Stimulated activated CD4-positive, alpha-beta T cell treated with anti-CD3 and anti-CD28 coated beads, Interleukin-12 subunit alpha, Interleukin-12 subunit beta, amount 100 ng/mL, for 24 hours (primary cell): ENCODE measurements at places on chromosomes 2 and 18.

DNA sequence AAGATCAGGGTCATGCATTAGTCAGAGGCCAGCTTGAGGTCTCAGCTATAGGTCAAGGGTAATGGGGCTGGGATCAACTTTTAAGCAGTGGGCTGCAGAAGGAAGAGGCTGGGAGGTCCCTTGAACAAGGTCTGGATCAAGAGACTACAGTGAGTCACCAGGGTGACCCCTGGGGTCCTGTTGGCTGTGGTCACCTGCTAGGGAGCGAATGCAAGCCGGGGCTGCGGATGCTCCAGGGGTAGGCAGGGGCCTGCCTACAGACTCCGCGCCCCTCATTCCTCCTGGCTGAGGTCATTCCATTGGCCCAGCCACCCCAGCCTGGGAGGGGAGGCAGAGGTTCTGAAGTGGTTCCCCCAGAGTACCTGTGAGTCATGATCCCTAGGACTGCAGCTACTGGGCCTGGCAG is 110.4 kb downstream of the CYP26B1 start:
- DNase-seq: no peak

GRCh38 chr2:9710311-9710710 is 79.5 kb upstream of the YWHAQ start:
- no peak for DNase-seq

DNA sequence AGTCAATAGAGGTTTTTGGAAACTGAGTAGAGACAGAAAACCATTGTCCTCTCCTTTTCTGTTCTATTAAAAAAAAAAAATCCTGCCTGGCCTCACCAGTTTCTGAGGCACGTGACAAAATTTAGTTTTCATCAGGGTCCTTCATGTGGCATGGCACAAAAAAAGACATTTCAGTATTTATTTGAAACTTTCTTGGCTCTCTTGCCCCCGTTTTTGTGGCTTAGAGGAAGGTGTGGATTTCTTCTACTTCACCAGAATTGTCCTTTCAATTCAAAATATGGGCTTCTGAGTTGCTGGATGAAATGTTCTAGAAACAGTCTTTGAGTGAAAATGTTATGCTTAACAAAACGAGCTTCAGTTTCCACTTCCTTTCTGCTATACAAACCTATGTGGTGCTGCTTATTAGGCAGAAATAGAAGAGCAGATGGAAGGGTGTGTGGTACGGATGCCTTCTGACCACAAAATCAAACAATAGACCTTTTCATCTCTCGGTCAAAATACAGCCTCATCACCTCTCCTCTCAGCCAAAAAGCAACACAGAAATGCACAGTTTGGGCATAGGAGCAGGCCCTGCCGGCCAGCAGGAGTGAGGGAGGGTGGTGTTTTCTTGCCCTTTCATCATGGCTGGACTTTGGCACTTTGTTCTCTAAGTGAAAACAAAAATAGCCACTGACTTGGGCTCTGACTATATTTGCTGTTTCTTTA is 89.2 kb downstream of the SH3RF3 start:
- no peak for DNase-seq

DNA sequence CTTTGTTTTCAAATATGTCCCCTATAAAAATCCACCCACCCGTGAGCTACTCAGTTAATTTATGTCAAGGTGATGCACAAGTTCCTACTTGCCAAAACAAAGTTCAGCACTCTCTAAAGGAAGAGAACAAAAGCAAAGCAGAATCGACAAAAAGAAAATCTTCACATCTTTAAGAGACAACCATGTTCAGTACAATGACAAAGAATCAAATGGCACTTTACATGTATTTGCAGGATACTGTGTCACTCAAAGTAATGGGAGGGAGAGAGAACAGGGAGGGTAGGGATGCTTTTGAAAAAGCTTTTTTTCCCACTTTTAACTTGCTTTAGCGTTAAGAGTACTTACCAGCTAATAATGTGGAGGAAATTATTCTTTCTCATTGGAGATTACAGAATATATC is 39.0 kb upstream of the FAM237A start:
- no peak for DNase-seq

- DNase-seq: no peak
Observed at GRCh38 chr18:55400590-55401541, 187.1 kb downstream of the TCF4 start.

- DNase-seq: no peak
Observed at GRCh38 chr2:60023256-60023985, 530.0 kb downstream of the BCL11A start.

DNA sequence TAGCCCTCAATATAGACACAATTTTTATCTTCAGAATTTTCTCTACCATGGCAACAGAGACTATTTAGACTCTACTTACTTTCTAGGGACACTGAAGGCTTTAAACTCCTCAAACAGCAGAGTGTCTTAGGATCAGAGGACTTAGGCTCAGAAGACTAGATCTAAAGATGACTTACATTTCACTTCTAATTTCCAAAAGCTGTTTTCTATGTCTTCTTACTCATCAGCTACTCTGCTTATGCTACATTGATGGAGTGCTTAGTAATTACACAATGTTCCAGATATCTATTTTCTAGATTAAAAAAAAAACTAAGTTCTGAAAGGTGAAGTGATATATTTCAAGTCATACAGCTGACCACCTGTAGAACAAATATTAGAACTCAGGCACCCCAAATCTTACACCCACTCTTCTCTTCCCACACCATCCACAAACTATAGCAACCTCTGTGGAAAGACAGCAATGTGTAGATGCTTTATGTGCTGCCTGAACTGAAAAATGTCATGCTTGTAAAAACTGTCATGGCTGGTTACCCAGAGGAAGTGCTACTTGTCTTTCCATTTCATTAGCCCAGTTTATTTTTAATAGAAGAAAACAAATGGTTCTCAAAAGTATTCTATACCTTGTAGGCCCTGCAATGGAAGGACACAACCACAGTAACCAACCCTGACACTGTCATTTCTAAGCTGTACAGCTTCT is 831.0 kb upstream of the ACVR2A start:
- DNase-seq: no peak

GRCh38 chr2:153476816-153477635 is 1.5 kb downstream of the RPRM start:
- DNase-seq: no peak
